ENCODE measurements at places on chromosomes 11 and 22. TPM values are rescaled to one million over a fixed set of nuclear protein-coding genes. Genes with fewer than 3 reads are reported as not detected.

Gene TLCD5
- total RNA-seq, result 2.0 TPM

Gene C11orf42
- not detected for total RNA-seq

Gene TENM4
- total RNA-seq, result 32.3 TPM

Gene GGT5
- 38.8 TPM for total RNA-seq

Gene MAPK8IP1
- 4.3 TPM for total RNA-seq

Gene TMEM151A
- total RNA-seq, result not detected

Gene MMP12
- not detected for total RNA-seq

Gene MFRP
- total RNA-seq, result not detected

Gene OR52I1
- total RNA-seq, result not detected

DNA sequence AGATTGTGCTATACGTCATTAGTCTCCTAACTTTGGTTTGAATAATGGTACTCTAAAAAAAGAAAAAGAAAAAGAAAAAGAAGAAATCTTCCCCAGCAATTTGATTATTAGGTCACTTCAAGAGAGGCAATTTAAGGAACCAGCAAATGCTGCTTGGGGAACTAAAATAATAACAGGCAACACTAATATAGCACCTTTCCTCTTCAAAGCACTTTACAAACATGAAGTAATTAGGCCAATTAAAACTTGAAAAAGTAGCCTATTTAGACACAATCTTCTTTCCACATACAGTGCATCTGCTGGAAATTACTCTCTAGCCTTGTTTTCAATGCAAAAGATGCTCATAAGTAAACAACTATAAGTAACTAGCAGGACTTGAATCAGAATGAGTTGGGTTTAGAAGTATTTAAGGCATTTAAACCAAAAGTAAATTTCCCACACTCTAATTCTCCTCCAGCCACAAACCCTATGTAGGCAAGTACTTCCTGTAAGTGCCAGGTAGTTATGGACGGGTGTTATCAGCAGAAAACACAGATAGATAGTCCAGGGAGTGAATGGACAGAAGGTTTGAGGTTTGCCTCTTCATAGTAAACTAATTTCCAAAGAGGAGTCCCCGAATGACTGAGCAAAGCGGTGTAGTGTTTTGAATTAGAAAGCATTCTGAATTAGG, 44.5 kb downstream of the LRRC4C start:
- H3K4me1 ChIP-seq, result no peaks in the 10 kb centered on the region
- no peak for DNase-seq
- H3K4me3 ChIP-seq, result no peak overlapping the region

DNA sequence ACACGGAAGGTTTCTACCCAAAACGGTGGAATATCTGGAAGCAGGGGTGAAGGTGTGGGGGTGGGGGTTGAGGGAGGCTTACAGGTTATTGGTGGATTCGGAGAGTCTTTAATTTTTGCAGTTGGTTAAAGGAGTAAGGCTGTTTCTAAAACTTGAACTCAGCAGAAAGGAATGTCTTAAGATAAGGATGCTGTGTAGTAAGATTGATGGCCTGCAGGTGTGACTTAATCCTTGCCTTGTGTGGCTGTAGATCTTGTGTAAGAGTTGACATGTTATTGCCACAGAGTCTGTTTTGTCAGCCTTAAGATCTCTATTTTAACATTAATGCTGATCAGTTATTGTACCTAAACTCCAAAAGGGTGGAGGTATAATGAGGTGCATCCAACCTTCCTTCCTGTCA, 16.4 kb upstream of the OR6M1 start:
- no peaks in the 10 kb centered on the region for H3K4me1 ChIP-seq
- no peak overlapping the region for H3K4me3 ChIP-seq

- no peaks in the 10 kb centered on the region for H3K27me3 ChIP-seq
- H3K27ac ChIP-seq, result no peak overlapping the region
- no peak overlapping the region for H3K4me3 ChIP-seq
- peaks cover 35% of the 10 kb centered on the region for H3K4me1 ChIP-seq
Observed at GRCh38 chr22:28019881-28020861, 101.1 kb upstream of the PITPNB start.

- H3K27me3 ChIP-seq, result peaks cover 3% of the 10 kb centered on the region
- no peaks in the 10 kb centered on the region for H3K36me3 ChIP-seq
- H3K4me1 ChIP-seq, result peaks cover 19% of the 10 kb centered on the region
Observed at GRCh38 chr11:45335434-45335833, 49.3 kb upstream of the SYT13 start.

GRCh38 chr11:15493066-15493465, 378.3 kb downstream of the INSC start:
- H3K27ac ChIP-seq, result no peak overlapping the region
- peaks cover 4% of the 10 kb centered on the region for H3K4me1 ChIP-seq
- no peak for DNase-seq

DNA sequence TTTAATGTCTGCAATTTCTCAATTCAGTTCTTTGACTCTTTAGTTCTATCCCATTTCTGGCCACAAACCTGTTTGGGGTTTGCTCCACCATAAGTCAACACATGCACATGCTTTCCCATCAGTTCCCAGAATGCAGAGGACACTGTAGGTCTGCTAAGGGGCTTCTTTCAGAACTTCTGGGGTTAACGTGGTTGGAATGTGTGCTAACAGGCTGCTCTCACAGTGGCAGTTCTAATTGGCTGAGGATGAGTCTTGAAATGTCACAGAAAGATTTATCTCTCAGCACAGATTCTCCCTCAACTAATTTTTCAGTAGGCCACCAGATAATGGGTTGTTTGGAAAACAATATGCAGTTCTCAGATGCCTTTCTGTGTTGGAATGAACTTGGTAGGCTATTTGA, 703.4 kb downstream of the NTM start:
- H3K36me3 ChIP-seq, result no peaks in the 10 kb centered on the region
- DNase-seq, result no peak
- no peak overlapping the region for H3K4me3 ChIP-seq

GRCh38 chr11:132050577-132051165, 680.3 kb downstream of the NTM start:
- H3K36me3 ChIP-seq, result no peaks in the 10 kb centered on the region
- no peak overlapping the region for H3K4me3 ChIP-seq
- H3K27ac ChIP-seq, result no peak overlapping the region

- H3K4me1 ChIP-seq, result peaks cover 27% of the 10 kb centered on the region
- DNase-seq, result no peak
- no peaks in the 10 kb centered on the region for H3K36me3 ChIP-seq
Observed at GRCh38 chr22:24424001-24424900, 3.1 kb upstream of the ADORA2A start.

GRCh38 chr22:41620589-41621098, at the start of gene DESI1:
DESI1 (minus strand) TSS chr22:41621043; CDS start chr22:41620839, 204 bp downstream.
- H3K36me3 ChIP-seq, result peaks cover 28% of the 10 kb centered on the region
- H3K27me3 ChIP-seq, result no peaks in the 10 kb centered on the region
- peaks cover 38% of the 10 kb centered on the region for H3K4me1 ChIP-seq
- no peak for DNase-seq

GRCh38 chr22:20324139-20324516, 4.3 kb upstream of the DGCR6L start:
- no peak overlapping the region for H3K27ac ChIP-seq
- no peak for DNase-seq
- H3K36me3 ChIP-seq, result no peaks in the 10 kb centered on the region
- H3K4me1 ChIP-seq, result peaks cover 21% of the 10 kb centered on the region
- peaks cover under 1% of the 10 kb centered on the region for H3K27me3 ChIP-seq

- no peak overlapping the region for H3K4me3 ChIP-seq
- DNase-seq, result no peak
- peaks cover 9% of the 10 kb centered on the region for H3K27me3 ChIP-seq
- H3K4me1 ChIP-seq, result no peaks in the 10 kb centered on the region
Observed at GRCh38 chr22:39907047-39907446, 6.2 kb downstream of the GRAP2 start.

GRCh38 chr11:40514124-40514523, 945.3 kb downstream of the LRRC4C start:
- H3K4me1 ChIP-seq, result no peaks in the 10 kb centered on the region
- H3K27ac ChIP-seq, result no peak overlapping the region
- H3K27me3 ChIP-seq, result no peaks in the 10 kb centered on the region

- H3K4me3 ChIP-seq, result no peak overlapping the region
- DNase-seq, result no peak
- no peaks in the 10 kb centered on the region for H3K36me3 ChIP-seq
- H3K27ac ChIP-seq, result no peak overlapping the region
Observed at GRCh38 chr11:35478471-35479091, 46.8 kb downstream of the PAMR1 start.

DNA sequence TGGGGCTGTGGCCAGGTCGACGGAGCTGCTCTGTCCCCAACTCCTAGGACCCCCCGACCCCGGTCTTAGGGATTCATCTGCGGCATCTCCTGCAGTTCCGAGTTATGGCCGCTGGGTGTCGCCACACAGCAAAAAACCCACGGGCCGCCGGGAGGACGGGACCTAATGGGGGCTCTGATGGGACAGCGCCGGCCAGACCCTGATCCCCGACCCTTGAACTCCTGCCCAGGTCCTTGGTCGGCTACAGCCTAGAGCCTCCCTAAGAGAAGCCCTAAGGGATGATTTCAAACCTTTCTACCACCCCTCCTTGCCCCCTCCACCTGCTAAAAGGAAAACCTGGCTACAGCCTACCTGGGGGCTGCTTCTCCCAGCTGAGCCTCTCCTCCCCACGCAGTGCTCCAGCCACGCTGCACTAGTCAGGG, 30.8 kb upstream of the LRRC10B start:
- no peak for DNase-seq
- no peak overlapping the region for H3K4me3 ChIP-seq
- peaks cover 23% of the 10 kb centered on the region for H3K4me1 ChIP-seq
- no peaks in the 10 kb centered on the region for H3K36me3 ChIP-seq
- no peaks in the 10 kb centered on the region for H3K27me3 ChIP-seq

GRCh38 chr11:130909650-130910049, 6.6 kb downstream of the SNX19 start:
- no peak for DNase-seq
- no peak overlapping the region for H3K4me3 ChIP-seq
- H3K27me3 ChIP-seq, result no peaks in the 10 kb centered on the region
- H3K27ac ChIP-seq, result no peak overlapping the region
- peaks cover 77% of the 10 kb centered on the region for H3K36me3 ChIP-seq

GRCh38 chr11:121104312-121104762, 3.3 kb downstream of the TECTA start:
- no peaks in the 10 kb centered on the region for H3K27me3 ChIP-seq
- no peaks in the 10 kb centered on the region for H3K36me3 ChIP-seq
- H3K27ac ChIP-seq, result peak overlapping the region; percentile 24

GRCh38 chr11:62208785-62209144, 292 bp downstream of the SCGB2A1 start:
- peaks cover 4% of the 10 kb centered on the region for H3K4me1 ChIP-seq
- no peak overlapping the region for H3K4me3 ChIP-seq
- DNase-seq, result no peak
- no peaks in the 10 kb centered on the region for H3K27me3 ChIP-seq
- no peaks in the 10 kb centered on the region for H3K36me3 ChIP-seq
- H3K27ac ChIP-seq, result no peak overlapping the region

All from suprapubic skin (tissue), 4 donors.